ENCODE measurements at places on chromosomes 4 and X.
A peak's percentile ranks its signal among the peaks of the same experiment; 100 is the strongest.

GRCh38 chrX:130378024-130378669 is 7.3 kb downstream of the GPR119 start:
- no peak for DNase-seq

DNA sequence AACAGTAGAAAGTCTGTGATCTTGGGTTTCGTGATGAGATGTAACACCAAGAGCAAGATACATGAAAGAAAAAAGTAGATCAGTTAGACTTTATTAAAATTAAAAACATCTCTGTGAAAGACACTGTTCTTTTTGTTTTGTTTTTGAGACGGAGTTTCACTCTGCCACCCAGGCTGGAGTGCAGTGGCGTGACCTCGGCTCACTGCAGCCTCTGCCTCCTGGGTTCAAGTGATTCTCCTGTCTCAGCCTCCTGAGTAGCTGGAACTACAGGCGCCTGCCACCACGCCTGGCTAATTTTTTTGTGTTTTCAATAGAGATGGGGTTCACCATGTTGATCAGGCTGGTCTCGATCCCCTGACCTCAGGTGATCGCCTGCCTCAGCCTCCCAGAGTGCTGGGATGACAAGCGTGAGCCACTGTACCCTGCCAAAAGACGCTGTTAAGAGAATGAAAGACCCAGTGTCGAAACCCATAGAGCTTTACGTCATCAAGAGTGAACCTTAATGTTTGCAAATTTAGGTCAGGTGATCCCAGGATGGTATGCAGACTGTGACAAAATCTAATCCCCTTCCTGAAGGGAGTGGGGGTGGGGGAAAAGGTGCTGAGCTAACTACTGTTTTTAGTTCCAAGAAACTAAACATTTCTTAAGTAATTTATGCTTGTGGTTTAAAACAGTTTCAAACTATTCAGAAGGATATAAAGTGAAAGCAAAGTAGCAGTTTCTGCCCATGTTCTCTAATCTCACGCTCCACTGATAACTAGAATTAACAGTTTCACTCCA is 8.0 kb downstream of the OFD1 start:
- peak; percentile 74 for DNase-seq

- no peak for DNase-seq
Observed at GRCh38 chr4:2066571-2067445, 7.7 kb downstream of the NAT8L start.

- DNase-seq: no peak
Observed at GRCh38 chrX:68912113-68912512, 83.3 kb downstream of the EFNB1 start.

GRCh38 chr4:26861434-26862186 is 969 bp downstream of the STIM2 start:
- peak; percentile 79 for DNase-seq

DNA sequence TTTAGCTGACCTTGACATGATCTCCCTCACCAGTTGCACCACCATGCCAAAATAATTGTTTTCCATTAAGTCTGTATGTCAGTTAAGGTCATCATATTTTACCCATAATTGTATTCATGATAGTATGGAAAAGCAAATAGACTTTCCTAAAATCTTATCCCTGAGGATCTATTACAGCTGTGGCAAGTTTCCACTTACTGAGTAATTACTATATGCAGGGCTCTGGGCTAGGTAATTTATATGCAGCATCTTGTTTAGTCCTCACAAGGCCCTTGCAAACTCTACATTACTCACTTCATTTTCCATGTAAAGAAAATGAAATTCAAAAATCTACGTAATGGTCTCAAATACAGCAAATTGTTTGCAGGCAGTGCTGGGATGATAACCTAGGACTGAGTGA is 34.8 kb downstream of the YIPF7 start:
- no peak for DNase-seq

DNA sequence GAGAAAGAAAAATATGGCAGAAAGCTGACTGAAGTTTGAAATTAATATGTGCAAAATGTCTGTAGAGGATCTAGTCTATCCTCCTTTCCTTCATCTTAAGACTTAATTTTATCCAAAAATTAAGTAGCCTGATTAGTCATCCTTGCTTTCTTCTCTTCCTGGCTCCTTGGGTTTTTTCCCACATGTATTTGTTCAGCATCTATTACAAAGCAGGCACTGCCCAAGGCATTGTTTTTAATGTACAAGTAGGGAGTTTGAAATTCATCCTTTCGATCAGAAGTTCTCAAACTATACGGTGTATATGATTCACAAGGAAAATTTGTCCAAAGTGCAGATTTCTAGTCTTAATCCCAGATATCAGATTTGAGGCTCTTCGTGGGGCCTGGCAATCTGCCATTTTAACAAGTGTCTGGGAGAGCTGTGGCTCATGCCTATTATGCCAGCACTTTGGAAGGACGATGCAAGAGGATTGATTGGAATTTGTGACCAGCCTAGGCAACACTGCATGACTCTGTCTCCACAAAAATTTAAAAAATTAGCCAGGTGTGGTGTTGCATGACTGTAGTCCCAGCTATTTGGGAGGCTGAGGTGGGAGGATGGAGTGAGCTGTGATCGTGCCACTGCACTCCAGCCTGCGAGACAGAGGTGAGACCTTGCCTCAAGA is 19.4 kb upstream of the YTHDC1 start:
- no peak for DNase-seq

GRCh38 chrX:65883556-65883955 is 156.3 kb downstream of the VSIG4 start:
- no peak for DNase-seq

- no peak for DNase-seq
Observed at GRCh38 chr4:42816880-42817400, 75.6 kb upstream of the GRXCR1 start.

- DNase-seq: no peak
Observed at GRCh38 chr4:141871086-141871770, 234.8 kb downstream of the IL15 start.

- DNase-seq: no peak
Observed at GRCh38 chr4:167779280-167779679, 313.1 kb upstream of the ANXA10 start.

DNA sequence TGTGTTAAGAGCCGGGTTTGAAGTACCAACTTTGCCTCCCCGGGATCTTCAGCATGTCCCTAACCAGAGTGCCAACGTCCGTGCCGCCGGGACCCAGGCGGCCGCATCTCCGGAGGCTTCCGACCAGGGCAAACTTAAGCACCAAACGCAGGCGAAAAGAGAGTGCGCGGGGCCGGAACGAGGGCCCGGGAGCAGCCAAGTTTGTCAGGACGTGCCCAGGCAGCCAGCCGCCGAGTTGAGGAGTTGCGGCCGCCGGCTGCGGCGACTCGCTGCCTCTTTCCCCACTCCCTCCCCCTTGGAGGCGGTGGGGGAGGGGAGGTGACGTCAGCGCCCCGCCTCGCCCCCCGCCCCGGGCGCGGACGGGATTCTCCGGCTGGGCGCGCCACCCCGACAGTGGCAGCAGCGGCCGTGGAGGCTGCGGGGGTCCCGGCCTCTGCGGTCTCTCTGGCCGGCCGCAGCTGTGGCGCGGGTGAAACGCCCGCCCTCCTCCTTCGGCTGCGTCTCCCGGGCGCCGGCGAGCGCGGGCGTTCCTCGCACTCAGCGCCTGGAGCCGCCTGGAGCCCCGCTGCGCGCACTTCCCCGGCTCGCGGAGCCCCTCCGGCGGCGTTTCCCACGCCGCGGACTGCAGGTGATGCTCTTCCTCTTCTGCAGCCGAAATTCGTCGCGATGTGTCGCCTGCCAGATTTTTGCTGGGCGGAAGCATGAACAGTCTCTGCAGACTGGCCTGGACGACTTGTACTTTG is 2.9 kb upstream of the FAT1 start:
- DNase-seq: no peak

DNA sequence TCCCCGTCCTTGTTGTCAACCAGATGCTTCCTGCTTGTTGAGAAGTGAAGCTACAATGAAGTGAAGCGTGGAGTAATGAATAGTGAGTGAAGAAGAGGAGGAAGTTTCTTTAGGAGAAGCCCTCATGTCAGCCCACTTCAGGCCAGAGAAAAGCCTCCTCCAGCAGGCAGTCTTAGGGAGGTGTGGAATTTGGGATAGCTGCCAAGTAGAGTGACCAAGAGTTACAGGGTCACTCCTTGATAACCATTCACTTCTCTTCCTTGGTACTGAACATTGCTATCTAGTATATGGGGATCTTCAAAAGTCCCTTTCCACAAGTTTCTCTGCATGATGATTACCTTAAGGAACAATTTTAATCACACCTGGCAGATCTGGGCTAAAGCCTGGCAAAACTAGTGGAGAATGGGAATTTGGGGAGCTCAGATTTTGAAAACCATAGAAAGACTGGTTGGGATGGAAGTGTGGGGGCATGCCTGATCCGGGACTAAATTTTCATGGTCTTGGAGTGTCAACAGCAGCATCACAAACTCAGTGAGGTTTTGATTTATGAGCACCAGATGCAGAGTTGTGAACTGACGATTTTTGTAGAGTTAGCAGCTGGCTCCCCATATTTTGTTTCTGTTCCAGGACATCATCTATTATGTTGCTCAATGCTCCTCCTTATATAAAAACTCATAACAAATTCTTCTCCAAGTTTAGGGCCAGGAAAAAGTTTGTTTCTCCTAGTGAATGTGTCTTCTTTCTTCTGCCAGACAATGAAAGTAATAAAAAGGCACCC is 53.1 kb downstream of the IGSF1 start:
- no peak for DNase-seq

GRCh38 chr4:170990989-170991589 is 822.1 kb upstream of the GALNTL6 start:
- no peak for DNase-seq

- no peak for DNase-seq
Observed at GRCh38 chrX:3950373-3950772, 236.9 kb upstream of the PRKX start.

DNA sequence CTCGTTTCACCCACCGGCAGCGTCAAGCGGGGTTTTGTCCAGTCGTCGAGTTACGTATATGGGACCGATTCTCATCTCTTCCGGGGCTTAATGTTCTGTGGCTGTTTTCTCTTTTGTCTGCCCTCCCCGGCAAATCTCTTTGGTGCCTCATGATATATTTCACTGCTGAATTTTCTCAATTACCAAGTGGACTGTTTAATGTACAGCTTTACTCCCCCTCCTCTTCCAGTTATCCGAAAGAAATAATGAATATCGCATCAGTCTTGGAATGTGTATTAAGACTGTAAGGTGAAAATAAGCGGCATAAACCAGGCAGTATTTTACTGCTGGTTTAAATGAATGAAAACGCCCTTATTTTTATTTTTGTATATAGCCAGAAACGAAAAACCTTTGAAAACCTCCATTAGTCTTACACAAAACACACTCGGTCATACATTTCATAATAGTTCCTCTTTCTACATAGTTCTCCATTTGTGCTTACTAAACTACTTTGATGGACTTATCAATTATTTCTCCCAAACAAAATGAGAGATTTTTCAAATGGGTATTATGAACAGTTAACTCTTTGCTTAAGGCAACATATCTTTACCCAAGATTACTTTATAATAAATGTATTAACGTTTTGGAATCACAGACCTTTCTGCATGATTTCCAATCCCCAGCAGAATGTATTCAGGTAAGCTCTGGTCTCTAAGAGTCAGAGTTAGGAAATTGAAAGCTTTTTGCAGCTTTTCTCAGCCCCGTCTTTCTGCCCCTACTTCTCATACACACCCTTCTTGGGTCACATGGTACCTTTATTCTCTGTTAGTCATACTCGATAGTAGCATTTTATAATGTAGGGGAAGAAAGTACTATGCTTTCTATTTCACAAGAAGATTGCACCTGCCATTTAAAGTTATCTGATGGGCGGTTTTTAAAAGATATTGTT is 979 bp downstream of the RP2 start:
- peak; percentile 24 for DNase-seq

DNA sequence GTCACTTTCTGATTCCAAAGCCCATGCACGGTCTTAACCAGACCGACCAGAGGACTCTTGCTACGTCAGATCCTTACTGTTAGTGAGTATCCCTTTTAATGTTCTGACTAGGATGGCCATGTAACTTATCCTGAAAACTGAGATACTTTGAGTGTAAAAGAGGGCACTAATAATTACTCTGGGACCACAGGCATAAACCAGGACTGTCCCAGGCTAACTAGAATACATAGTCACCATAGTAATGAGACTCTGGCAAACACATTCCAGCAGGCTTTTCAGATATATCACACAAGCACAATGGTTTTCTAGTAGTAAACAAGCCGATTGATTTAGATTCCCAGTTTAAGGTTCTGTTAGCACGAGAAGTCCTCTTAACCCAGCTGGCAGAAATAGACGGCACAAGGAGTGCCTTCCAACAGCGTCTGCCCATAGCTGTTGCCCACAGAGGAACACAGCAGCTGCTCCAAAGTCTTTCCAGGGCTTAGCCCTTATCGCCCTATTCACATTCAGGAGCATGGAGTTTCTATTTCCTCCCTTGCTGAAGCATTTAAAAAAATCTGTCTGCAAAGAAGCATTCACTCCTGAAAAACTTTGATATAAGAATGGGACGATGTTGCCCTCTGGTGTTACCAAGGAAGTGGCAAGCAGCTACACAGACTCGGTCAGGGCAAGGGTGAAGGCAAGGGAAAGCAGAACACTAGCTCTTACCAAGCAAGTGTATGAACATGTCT is 92.4 kb downstream of the CXCL13 start:
- DNase-seq: no peak

- DNase-seq: no peak
Observed at GRCh38 chr4:38297061-38297460, 336.9 kb downstream of the PTTG2 start.

DNA sequence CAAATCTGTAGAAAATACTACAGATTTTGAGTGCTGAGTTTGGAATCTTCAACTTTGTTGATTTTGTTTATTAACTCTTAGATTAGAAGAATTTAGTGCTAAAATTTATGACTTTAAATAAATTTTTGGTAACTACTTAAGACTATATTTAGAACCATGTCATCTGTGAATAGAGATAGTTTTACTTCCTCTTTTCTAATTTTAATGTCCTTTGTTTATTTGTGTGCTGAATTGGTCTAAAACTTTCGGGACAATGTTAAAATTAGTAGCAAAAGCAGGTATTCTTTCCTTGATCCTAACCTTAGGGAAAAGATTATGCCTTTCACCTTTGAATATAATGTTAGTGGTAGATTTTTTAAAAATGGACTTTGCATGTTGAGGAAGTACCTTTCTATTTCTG is 119.7 kb upstream of the CXorf51A start:
- DNase-seq: no peak

GRCh38 chrX:113384628-113385027 is 544.0 kb upstream of the AMOT start:
- no peak for DNase-seq

- no peak for DNase-seq
Observed at GRCh38 chrX:52424656-52425055, 55.8 kb downstream of the XAGE2 start.

DNA sequence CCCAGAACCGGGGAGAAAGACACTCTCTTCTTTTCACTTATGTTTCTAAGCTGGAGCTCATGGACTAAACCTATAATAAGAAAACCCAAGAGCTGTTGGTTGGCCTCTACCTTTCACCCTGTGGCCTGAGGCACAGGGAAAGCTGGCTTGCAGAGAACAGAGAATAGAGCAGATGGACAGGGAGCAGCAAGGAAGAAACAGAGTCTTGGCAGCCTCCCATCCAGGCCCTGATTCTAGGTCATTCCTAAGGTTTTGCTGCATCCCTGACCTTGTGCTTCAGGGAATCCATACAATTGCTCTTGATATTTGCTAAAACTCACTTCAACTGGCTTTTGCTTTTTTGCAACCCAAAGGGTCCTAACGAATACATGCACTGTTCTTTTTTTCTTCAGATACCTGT is 87.8 kb downstream of the SMIM20 start:
- DNase-seq: no peak
